ENCODE measurements at places on chromosomes 1 and 21.
A peak's percentile ranks its signal among the peaks of the same experiment; 100 is the strongest.

DNA sequence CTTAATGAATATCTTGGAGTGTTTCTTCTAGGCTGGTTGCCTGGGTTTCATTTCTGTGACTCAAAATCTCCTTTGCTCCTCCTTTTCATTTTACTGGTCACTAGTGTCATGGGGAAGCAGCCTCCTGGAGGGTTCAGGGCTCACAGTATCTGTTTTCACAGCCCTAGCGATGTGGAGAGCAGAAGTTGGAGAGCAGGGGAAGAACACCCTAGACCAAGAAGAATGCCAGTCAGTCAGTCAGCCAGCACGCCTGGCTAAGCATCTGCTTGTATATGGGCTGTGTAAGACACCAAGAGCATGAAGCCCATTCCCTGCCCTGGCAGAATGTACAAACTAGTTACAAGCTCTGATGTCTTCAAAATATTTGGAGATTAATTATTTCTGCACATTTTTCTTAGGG, 7.9 kb downstream of the RXRG start:
- DNase-seq: no peak

- DNase-seq: peak; percentile 68
Observed at GRCh38 chr1:115469703-115470476, 131.8 kb upstream of the NGF start.

DNA sequence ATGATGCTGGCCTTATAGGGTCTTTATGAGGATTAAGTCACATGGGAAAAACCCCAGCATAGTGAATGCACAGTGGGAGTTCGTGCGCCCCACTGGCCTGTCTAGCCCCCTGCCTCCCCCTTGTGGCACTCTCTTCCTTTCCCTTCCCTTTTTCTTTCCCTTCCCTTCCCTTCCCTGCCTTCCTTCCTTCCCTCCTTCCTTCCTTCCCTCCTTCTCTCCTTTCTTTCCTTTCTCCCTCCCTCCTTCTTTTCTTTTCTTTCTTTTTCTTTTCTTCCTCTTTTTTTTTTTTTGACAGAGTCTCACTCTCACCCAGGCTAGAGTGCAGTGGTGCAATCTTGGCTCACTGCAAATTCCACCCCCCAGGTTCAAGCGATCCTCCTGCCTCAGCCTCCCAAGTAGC, 38.6 kb downstream of the HTR6 start:
- no peak for DNase-seq

DNA sequence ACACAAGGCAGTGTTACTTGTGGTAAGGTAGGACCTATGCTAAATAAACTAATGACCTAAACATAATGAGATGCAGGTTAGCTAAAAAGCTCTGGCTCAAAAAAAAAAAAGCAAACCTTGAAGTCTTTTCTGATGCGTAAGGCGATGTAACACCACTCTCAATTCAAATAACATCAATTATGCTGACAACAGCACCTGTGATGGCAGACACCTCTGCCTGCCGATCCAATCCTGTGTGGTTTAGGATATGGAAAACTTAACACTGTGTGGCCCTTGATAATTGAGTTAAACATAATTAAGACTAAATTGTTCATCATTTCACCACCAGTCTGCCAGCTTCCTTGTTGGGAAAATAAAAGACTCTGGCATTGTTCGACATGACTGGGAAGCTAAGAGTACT, 9.1 kb downstream of the RPAP2 start:
- DNase-seq: no peak

- DNase-seq: no peak
Observed at GRCh38 chr1:210686841-210687240, 358.1 kb downstream of the HHAT start.

GRCh38 chr21:42467140-42467983, 28.7 kb downstream of the RSPH1 start:
- peak; percentile 48 for DNase-seq

DNA sequence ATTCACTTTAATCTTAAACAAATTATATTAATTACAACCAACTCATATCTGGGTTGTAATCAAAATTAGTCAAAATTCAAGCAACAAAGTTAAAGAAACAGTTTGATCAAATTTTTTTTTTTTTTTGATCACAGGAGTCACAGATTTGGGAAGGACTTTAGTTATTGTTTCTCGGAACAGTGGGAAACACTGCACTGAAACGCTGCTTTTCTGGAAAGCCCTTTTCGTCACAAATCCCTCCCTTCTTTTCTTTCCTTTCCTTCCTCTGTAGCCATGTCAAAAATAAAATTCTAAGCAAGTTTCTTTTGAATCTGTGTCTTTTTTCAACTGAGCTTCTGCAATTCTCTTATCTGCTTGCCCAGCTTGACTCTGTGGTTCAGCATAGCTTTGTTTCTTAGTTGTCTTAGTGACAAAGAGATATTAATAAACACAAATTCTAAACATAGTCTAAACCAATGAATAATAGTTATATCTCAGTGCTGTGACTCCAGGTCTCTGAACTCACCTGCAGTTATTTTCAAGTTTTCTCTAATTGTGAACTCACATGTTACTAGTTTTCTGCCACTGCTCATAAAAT, 53.8 kb downstream of the PTGS2 start:
- no peak for DNase-seq

DNA sequence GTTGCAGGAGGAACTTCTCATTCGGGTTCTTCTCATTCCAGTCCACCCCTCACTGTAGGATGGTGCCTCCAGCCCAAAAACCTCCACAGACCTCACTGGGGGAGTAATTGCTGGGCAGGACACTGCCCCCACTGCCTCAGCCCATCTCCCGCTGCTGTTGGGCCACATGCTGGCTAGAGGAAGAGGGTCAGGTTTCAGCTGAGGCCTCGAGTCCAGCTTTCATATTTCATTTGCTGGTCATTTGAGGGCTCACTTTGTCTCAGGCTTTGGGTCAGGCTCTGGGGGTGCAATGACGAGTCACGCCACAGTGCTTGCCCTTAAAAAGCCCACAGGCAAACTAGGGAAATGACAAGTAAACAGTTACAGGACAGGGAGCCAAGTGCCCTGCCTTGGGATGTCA, 9.3 kb downstream of the CDK18 start:
- no peak for DNase-seq

DNA sequence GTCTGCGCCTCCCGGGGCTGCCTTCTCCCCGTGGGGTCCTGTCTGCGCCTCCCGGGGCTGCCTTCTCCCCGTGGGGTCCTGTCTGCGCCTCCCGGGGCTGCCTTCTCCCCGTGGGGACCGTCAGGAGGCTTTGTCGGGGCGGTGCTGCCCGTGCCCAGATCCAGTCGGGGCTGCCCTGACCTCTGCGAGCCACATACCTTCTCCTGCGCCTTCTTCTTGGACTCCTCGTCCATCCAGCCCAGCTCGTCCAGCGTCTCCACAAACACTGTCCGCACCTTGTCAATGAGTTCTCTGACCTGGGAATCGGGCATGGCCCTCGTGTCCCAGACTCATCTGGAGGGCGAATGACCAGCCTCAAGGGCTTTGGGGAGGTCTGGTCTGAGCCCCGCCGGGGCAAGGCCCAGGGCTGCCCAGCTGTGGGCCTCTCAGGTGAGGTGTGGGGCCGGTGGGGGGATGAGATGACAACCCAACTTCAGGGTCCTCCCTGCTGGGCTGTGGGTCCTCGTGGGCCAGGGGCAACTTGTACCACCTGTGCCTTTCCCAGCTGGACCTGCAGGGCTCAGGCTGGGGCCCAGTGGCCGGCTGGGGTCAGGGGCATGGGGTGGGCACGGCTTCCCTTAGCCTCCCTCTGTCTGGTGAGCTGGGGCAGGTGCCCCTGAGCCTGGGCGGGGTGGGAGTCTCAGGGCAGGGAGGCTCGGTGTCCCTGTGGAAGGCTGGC, 9.4 kb downstream of the PRXL2B start:
- no peak for DNase-seq

GRCh38 chr21:46155514-46156377, at the start of gene FTCD:
Gene FTCD (minus strand): TSS chr21:46155579. CDS start chr21:46155523, 56 bp downstream.
- DNase-seq: peak; percentile 63

DNA sequence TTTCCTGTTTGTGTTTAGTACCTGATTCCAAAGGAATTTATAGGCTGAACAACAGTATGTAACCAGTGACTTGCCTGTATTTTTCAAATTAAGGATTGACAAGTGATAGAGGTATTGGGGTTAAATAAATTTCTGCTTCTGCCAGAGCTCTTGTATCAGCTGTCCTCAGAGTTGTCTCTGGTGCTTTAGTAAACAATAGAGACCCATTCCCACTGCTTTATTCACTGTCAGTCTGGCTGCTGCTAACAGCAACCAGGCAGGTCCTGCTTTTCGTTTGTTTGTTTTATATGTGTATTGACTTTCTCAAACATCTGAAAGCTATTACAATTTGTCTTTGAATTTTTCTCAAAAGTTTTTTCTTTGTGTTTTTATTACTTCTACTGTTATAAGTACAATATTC, 76.1 kb downstream of the OLFM3 start:
- DNase-seq: no peak

DNA sequence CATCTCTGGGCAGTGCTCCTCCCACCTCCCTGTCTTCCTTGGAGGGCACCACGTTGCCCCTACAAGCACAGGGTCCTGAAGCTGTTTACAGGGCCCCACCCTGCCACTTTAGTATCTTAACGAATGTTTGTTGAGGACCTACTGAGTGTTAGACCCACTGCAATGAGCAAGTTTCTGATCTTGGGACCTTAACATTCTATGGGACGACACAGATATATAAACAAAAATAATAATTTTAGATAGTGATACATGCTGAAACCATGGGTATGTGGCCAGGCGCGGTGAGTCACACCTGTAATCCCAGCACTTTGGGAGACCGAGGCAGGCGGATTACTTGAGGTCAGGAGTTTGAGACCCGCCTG, 10.1 kb downstream of the ENTREP3 start:
- DNase-seq: no peak

DNA sequence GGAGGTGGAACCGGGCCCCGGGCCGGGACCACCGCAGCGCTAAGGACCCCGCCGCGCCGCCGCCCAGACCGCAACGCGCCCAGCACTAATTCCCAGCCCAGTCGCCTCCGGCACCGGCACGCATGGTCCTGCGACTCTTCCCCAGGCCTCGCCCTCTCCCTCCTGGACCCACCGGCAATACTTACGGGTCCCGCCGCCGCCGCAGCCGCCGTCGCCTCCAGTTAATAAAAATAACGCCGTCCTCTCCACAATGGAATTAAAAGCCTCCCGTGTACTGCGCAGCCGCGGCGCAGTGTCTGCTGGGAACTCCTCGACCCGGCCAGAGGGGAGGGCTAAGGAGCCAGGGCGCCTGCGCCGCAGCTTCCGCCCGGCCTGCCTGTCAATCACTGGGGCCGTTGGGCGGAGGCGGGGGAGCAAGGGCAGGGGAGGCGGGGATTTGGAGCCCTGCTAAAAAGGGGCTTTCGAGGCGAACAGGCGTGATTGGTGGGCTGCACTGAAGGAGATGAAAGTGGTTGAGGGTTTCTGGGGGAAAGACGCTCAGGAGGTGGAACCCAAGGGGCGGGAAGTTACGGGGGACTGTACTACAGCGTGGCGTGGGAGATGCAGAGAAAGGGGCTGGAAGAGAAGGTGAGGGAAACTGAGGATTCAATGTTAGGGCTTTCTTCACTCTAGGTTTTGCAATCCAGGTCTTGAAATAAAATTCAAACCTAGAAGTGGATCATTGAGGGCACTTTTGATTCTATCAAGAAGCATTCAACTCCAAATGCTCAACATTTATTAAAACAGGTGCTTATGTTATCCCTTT, at the start of gene ZNF281:
Gene ZNF281 (minus strand): TSS at position 276 of the 805 bp plus-strand sequence. CDS start 331 bp downstream, outside the sequence.
- DNase-seq: peak; percentile 98

DNA sequence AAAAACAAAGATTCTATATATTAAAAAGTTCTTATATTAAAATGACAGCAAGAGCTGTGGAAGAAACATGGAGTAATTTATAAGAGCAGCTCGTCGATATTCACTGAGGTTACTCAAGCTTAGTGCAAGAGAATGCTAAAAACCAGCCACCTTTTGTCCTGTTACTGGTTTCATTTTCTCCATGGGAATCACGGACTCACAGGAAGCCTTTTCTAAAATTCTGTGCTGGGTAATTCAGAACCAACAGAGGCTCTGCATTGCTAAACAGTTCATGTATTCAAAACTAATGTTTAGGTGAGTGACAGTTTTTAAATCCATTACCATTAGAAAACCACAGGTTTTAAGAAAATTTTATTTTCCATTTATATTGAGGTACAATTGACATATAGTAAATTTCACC, 147.8 kb upstream of the MAP1LC3C start:
- DNase-seq: no peak

Data from hepatocyte (in vitro differentiated cells).